SW 1271 (cell line): ENCODE measurements at places on chromosomes 1 and 21.

DNA sequence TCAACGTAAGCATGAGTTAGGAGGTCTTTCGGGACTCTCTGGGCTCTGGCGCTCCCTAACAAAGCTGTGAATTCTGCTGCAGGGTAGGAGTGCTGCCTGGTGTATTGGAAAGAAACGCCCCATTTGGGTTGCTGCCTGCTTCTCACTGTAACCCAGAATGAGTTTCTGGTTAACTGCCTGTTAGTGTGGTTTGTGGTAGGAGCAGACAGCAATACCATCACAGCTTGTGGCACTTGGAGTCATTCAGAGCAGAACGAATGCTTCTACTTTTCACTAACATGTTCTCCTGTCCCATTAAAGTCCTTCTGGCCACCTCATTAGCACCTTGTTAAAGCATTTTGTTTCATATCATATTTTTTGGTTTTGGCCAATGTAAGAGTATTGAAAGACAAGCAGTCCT is 18.1 kb downstream of the MAP3K7CL start:
- no peak for DNase-seq

DNA sequence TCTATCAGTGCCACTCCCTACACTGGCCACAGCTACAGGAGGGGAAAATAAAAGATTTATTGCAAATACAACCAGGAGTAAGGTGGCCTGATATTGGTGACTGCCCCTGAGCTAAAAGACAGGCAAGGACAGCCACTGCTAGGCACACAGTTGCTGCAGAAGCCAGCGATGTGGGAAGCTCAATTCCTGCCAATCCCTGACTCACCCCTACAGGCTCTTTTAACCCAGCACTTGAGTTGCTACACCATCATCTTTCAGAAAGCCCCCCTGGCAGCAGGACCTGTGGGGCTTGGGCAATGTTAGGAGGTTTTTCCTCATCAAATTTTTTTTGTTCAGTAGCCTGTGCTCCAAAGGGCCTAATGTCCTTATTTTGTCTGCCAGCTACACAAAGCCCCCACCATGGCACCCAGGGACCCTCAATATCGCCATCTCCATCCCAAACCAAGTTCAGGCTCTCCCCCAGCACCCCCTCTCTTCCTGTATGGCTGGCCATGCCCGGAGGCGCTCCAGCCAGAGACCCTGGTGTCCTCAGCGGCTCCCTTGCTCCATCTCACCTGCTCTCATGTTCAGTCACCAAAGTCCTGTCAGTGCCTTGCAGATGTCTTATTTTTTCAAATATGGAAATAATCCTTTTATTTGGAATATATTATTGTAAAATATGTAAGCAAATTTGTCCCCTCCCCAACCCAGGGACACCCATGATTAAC is 13.4 kb downstream of the CLEC20A start:
- no peak for DNase-seq

DNA sequence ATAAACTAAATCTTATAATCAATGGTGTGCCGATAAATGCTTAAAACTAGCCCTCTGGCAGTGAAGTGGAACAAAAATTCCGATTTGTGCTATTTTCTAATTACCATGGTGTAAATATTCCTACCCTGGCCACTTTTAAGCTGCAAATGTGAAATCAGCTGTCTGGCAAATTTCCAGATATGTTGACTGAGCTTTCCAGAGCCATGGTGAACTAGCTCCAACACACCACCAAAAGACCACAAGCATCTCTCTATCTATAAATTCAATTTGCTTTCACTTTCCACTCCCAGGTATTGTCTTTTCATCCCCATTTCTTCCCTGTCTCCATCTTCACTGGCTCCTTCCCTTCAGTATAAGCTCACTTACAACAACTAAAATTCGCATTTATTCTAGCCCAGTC is 152.3 kb upstream of the RGS18 start:
- no peak for DNase-seq

DNA sequence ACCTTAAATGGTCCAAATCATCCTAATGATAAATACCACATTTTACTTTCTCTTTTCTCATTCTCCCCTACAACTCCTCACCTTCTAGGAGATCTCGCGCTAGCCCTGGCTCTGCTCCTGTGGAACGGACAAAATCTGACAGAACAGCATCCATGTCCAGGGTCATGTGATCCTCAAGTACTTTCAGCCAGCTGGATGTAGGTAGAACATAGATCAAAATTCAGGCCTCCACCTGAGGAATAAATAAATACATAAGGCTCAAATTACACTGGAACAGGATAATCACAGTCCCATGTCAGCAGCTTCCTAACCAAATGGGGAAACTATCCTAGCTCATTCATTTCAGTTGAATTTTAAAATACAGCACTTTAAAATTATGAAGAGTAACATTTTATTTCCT is 33.2 kb downstream of the OTUD7B start:
- DNase-seq, result no peak

- DNase-seq, result no peak
These were observed 21.8 kb upstream of the CNIH3 start for GRCh38 chr1:224594360-224594759.

GRCh38 chr1:156801409-156802121 is 15.1 kb downstream of the SH2D2A start:
- DNase-seq, result no peak

DNA sequence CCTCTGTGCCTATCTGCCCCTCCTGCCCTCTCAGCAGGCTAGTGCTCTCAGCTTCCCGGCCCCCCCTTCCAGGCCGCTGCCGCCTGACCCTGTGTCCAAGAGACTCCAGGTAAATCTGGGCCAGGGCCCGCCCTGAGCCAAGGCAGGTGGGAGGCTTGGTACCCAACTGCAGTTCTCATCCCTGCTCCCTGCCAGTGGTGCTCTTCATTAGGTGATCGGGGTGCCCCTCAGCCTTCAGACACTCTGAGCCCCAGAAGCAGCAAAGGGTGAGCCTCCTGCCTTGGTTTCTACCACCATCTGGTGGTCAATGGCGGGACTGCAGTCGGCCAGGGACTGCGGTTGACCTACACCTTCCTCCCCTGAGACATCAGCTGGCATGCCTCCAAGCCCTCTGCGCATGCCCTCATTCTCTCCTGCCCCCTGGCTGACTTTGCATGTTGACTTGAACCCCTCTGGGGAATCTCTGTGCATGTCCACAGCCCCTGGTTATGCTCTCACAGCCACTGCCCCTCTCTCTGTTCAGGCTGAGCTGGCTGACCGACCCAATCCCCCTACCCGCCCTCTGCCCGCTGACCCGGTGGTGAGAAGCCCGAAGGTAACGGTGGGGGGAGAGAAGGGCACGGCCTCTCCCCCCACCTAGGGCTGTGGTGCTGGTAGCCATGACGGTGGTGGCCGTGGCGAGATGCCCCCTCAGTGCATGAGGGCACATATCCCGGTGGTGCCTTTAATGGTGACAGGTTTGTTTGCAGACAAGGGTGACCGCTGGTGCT is 2.0 kb upstream of the EFNA4 start:
- DNase-seq, result no peak
